Tibial nerve (tissue), 4 donors: ENCODE measurements at places on chromosomes 16 and 17. TPM values are rescaled to one million over a fixed set of nuclear protein-coding genes. Genes with fewer than 3 reads are reported as not detected.

Gene ST6GALNAC1
- 13.8 TPM for total RNA-seq

Gene ZNF213
- 7.7 TPM for total RNA-seq

Gene LGALS9B
- not detected for total RNA-seq

Gene TBC1D26
- 0.59 TPM for total RNA-seq

Gene TPSB2
- total RNA-seq, result 14.7 TPM

Gene KRTAP9-3
- not detected for total RNA-seq

Gene PABPN1L
- not detected for total RNA-seq

Gene KRTAP3-1
- total RNA-seq, result not detected

Gene NUBP2
- 92.5 TPM for total RNA-seq

Gene SPATA22
- 2.7 TPM for total RNA-seq

Gene CCL2
- total RNA-seq, result 47.5 TPM

Gene CFAP97D1
- total RNA-seq, result not detected

Gene IRX5
- not detected for total RNA-seq

Gene C16orf86
- 15.9 TPM for total RNA-seq

Gene SMIM36
- not detected for total RNA-seq

Gene TM4SF5
- total RNA-seq, result not detected

Gene PERCC1
- not detected for total RNA-seq

Gene CCL7
- total RNA-seq, result not detected

Gene KRT28
- not detected for total RNA-seq

Gene SAMD14
- 1.4 TPM for total RNA-seq

Gene ACE
- total RNA-seq, result 19.4 TPM

Gene DHRS7C
- not detected for total RNA-seq

Gene DRC7
- not detected for total RNA-seq
